Common myeloid progenitor, CD34-positive (primary cell): ENCODE measurements at places on chromosomes 5 and 9.

GRCh38 chr5:151742870-151743294 lies 15.5 kb downstream of the ATOX1 start:
- peak; percentile 14 for DNase-seq

GRCh38 chr5:157592594-157592993 lies 17.0 kb upstream of the ADAM19 start:
- peak; percentile 41 for DNase-seq

- DNase-seq = no peak
Observed at GRCh38 chr9:124296796-124297550, 39.2 kb downstream of the NEK6 start.

GRCh38 chr5:93088592-93089389 lies 492.2 kb downstream of the NR2F1-AS1 start:
- no peak for DNase-seq

DNA sequence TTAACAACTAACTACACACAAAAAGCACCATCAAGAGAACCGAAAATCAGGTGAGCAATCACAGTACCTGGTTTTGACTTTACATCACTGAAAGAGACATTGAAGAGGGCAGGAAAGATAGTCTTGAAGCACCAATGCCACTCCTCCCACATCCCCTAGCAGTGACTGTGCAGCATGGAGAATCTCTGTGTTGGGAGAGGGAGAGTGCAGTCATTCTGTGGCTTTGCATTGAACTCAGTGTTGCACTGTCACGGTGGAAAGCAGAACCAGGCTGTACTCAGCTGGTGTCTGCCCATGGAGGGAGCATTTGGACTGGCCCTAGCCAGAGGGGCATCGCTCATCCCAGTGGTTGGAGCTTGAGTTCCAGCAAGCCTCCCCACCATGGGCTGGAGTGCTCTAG lies 40.4 kb downstream of the C5 start:
- DNase-seq = no peak

DNA sequence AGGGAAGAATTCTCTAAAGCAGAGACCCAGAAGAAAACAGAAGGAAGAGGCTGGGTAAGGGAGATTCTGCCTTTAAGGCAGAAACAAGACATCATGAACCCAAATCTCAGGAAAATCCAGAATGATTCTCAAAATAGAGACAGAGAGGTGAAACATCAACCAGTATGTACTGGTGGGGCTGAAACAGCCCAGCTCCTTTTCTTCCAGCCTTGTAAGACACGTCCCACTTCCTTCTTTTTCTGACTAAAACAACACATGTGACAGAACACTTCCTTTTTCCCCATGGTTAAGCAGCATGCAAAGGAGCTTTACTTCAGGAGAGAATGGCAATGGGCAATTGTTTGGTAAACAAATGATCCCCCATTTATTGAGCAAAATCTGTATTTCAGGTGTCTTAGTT lies 230.8 kb upstream of the NR4A3 start:
- DNase-seq = peak; percentile 24

- DNase-seq = no peak
Observed at GRCh38 chr9:112006361-112007020, 109.9 kb downstream of the UGCG start.

GRCh38 chr9:21833090-21833801 lies 30.8 kb downstream of the MTAP start:
- DNase-seq = no peak

DNA sequence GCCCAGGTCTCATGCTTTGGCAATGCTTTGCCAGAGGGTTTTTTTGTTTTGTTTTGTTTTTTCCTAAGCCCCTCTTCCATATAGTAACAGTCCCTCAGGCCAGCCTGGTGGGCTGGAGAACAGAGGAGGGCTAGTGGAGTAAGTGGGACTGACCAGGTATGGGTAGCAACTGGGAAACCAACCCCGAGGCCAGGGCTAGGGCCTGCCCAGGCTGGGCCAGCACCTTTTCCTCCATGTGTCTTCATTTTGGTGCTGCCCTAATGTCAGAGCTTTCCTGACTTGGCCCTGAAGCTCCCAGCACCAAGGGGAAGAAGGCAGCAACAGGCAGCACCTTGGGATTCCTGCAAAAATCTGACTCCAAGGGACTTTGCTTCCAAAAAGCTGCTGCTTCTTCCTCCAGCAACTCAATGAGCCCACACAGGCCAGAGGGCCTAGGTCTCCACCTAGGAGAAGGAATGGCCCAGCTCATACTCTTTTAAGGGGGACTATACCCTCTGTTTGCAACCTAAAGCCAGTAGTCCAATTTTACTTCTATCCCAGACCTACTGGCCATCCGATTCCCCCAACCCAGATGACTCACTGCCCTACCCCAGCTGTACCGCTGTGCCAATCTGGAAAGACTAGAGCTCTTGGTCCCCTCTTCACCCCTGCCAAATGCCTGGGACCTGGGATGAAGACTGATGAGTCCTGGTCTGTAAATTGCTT lies 105.1 kb downstream of the PSD2 start:
- DNase-seq = no peak

DNA sequence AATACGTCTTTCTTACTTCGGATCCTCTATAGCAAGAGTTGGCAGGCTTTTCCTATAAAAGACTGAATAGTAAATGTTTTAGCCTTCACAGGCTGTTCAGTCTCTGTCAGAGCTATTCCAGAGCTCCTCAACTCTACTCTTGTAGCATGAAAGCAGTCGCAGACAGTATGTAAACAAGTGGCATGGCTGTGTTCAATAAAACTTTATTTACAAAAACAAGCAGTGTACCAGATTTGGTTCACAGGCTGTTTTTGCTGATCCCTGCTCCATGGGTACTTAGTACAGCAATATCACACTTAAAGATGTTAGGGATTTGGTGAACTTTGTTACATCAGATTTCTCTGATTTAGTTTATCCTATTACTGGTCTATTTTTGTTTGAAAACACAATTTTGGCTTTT lies 235.2 kb downstream of the MLLT3 start:
- DNase-seq = no peak

DNA sequence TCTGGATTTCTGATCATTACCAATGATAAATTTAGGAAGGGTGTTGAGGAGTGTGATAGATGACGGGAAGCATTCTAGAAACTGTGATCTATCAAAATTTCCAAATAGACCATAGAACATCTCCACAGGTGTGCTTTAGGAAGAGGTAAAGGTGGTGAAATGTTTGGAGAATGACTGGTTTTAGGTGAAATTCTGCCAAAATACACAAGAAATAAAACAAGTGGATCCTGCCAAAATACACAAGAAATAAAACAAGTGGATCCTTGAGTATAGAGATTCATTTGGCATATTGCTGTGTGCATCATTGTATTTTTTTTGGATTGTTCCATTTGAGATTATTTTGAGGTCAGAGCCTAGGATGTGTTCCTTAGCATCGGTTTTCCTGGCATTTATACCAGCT lies 88.3 kb upstream of the CTNND2 start:
- DNase-seq = no peak

DNA sequence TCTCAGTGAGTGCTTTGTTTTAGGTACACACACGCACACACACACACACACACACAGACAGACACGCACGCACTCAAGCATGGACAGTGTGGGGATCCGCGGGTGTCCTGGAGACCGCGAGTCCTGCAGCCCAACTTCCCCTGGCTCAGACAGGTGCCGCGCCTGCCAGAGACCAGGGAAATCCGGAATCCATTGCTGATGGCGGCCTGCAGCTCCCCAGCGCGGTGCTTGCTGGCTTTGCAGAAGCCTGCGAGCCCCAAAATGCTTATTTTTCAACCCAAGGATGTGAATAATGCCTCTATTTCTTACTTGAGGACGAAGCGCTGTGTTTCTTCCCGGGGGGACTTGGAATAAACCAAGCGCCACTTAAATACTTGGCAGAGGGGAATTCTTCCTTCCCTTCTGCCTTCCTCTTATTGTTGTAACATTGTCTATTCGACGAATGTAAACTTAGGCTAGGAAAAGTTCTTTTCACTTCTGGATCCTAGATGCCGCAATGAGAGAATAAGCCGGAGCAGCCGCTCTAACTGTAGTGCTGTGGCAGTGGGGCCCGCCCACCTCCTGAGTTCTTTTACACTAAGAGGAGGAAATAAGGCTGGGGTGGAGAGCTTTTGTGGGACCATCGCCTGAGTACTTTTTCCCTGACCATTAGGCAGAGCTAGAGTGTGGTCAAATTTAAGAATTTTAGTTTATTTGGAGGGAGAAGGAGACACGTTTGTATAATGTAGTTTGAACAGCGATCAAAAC lies 802 bp downstream of the ITGA2 start:
- DNase-seq = peak; percentile 51

DNA sequence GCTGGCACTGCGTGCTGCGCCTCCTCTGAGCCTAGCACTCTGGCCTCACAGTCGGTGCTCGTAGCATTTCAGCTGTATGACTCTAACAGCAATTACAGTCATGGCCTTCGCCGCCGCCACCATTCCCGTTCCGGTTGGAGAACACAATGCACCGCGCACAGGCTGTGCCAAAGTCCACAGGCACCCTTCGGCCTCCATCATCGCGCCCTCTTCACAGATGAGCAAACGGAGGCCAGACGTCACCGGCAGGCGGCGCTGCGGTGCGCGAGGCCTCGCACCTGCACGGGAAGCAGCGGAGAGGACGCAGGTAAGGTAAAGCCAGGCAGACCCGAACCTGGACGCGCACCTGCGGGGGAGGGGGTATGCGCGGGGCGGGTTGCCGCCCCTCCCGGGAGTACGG lies 128.9 kb downstream of the BARX1 start:
- no peak for DNase-seq

GRCh38 chr9:79551586-79551985 lies 20.2 kb upstream of the TLE4 start:
- no peak for DNase-seq

DNA sequence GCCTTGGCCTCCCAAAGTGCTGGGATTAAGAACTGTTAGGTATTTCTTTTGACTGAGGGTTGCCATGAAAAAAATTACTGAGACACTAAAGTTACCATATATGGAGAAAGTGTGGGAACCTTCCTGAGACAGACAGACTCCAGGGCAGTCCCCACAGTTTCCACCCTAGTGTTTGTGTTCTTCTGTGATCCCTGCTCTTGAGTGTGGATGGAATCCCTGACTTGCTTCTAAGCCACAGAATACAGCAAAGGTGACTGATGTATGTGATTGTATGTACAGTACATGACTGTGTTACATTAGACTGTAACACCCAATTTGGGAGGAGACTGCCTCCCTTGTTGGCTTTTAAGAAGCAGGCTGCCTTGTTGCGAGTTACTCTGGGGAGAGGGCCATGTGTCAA lies 24.7 kb upstream of the ADAM19 start:
- no peak for DNase-seq

- DNase-seq = peak; percentile 61
Observed at GRCh38 chr5:66406761-66407336, 189.3 kb upstream of the MAST4 start.

DNA sequence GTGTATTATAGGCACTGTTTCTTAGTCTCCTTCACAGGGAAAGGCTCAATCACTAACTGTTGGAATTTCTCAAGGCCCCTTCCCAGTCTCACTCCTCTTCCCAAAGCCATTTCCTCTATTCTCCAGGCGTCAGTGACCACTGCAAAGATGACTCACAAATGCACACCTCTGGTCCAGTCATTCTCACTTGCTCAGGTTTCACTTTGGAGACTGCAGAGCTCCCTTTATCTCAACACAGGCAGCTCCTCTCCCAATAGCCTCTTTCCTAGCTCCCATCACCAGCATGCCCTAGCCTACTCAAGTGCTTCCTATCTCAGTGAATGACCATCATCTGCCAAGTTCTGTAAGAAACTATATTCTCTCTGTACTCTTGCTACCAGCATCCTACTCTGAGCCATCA lies 323.6 kb downstream of the NTRK2 start:
- DNase-seq = no peak

GRCh38 chr9:505741-506059 lies 291.0 kb downstream of the DOCK8 start:
- DNase-seq = peak; percentile 22

DNA sequence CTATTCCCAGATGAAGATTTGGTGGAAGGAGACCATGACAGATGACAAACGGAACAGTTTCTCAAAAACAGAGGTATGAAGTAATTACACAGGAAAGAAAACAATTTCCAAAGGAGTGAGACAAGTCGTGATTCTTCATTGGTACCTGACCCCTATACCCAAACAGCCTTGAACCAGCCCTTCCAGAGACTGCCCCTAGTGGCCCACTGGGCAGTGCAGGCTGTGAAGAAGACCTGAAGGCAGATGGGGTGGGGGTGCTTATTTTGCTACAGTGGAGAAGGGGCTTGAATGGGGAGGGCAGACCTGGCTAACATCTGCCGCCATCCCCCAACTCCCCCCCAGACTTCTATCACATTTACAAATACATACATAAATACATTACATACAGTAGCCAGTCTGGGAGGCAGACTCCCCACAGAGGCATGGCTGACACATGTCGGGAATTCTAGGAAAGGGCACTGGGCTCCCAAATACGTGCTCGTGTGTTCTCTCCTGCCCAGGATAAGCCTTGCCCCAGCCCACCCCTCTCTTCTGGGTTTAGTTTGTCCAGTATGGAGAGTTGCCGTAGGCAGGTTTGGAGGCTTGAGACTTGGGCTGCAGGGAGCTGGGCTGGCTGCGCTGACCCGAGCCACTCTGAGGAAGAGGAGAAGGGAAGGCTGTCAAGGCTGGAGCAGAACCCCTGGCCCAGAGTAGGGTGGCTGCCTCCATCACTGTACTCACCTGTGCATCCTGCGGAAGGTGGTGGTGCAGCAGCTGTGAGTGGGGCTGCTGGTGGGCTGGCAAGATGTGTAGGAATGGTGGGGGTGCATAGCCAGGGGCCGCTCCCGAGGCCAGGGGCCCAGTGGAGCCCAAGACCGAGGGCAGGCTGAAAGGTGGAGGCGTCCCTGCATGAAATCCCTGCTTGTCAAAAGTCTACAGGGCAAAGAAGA lies 105.3 kb downstream of the UBE2R2 start:
- DNase-seq = peak; percentile 28

- no peak for DNase-seq
Observed at GRCh38 chr9:36960575-36960955, 73.5 kb downstream of the PAX5 start.

DNA sequence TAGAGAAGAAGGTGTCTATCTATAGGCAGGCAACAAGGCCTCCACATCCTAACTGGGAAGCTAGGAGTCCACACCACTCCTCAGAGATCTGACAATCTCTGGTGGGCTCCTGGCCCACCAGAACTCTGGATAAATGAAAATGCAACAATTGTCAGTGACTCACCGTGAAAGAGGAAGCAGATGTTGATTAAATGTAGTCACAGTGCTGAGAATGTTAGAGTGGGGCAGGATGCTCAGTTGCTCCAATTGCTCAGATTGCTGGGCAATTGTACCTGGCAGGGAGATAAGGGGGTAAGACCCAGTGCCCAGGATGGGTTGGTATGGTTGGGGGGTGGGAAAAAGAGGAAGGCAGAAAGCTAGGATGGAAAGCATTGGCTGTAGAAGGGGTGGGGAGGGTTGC lies 4.3 kb downstream of the CCL19 start:
- peak; percentile 79 for DNase-seq

GRCh38 chr9:72564479-72565281 lies 43.3 kb downstream of the TMC1 start:
- DNase-seq = no peak

DNA sequence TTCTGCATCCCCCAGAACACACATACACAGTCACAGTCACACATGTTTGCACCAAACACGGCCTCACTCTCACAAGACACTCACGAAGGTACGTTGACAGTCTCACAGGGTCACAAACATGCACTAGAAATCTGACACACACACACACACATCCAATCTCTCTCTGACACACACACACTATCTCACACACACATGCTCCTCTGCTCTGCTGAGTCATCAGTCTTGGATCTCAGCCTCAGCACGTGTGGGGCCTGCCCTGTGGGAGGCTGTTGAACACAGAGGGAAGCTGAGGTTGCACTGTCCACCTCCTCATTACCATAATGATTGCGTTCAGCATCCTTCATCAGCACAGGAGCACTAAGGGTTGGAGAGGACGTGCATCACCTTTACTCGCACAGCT lies 188.8 kb downstream of the MTRR start:
- no peak for DNase-seq
